Stimulated activated naive CD4-positive, alpha-beta T cell (primary cell): ENCODE measurements at places on chromosomes 16 and 17.

- DNase-seq, result no peak
Measured at GRCh38 chr16:88655053-88655732, 4.3 kb upstream of the CYBA start.

- DNase-seq, result no peak
Measured at GRCh38 chr17:38739305-38739704, 8.8 kb downstream of the PCGF2 start.

DNA sequence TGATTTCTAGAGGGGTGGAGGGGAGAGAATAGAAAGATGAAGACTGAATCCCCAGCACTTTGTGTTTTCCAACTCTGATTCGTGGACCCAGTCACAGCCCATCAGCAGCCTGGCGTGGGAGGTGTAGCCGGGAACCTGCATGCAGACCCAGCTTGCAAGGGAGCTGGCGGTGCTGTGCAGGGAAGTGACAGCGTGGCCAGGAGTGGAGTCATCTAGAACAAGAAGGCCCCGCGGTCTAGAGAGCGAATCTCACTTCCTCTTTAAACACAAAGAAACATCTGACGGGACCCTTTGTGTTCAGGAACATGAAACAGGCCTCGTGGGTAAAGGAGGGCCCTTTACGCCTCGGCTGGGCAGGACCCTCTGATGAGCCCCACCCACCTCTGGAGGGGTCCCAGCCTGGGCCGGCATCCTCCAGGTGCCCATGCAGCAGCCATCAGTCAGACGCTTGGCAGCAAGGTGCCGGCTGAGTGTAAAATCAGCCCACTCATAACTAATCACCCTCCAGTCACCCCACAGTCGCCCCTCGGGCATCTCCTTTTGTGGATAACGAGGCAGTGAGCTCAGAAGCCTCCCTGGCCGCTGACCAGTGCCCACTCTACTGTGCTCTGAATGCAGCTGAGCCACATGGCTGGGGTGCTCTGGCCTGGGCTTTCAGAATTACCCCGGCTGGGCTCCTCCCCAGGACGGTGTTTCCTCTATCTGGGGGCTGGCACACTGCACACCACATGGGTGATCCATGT is 4.4 kb downstream of the SNAI3 start:
- DNase-seq, result peak; percentile 38

DNA sequence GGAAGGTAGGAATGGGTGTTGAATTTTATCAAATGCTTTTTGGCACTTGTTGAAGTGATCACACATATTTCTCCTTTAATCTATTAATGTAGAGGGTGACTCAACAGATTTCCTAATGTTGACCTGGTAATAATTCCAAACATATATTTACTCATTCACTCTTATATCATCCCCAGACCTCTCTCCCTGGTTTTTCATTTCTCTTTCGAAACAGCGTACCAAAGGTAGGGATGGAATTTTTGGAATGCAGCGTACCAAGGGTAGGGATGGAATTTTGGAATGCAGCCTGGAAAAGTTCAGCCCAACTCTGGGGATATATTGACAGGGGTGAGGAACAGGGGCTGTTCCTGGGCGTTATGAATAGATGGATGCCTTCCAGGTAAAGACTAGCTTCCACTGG is 7.3 kb downstream of the KIF18B start:
- DNase-seq, result no peak

DNA sequence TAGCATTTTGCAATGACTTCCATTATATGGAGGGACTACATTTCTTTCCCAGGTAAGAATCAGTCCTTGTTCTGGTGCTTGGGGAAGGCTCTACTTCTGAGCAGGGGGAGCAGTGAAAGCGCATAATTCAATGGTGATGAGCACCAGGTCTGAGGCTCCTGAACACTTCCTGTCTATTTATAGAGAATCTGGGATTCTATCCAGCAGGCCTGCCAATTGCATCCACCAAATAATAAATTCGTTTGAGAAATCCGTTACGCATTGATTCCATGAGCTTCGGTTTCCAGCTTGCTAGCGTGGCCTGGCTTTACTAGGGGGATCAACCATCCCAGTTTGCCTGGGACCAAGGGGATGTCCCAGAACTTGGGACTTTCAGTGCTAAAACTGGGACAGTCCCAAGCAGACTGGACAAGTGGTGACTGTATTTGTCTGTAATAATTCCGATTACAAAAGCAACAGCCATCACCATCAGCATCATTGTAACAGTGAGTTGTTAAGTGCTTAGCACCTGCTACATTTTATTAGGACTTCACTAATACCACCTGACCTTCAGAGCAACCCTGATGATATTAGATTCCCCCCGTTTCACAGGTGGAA is 349.9 kb downstream of the MAF start:
- DNase-seq, result no peak

DNA sequence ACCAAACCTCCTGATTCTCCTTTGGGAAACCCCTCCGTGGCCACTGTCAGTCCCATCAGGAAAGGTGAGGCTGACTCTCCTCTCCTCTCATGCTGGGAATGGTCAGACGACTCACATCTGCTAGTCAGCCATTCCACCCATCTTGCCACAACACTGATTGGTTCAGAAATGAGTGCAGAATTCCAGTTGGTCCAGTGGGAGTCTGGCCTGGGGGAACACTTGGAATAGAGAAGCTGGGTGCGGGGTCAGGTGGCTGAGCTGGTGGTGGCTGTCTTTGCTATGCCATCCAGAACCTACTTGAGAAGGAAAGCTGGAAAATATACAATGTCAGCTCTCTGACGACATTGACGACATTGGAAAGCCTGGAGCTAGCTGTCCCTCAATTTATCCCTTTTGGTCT is 23.6 kb upstream of the PLLP start:
- no peak for DNase-seq

- no peak for DNase-seq
Measured at GRCh38 chr16:12613131-12613991, 190.3 kb downstream of the CPPED1 start.

DNA sequence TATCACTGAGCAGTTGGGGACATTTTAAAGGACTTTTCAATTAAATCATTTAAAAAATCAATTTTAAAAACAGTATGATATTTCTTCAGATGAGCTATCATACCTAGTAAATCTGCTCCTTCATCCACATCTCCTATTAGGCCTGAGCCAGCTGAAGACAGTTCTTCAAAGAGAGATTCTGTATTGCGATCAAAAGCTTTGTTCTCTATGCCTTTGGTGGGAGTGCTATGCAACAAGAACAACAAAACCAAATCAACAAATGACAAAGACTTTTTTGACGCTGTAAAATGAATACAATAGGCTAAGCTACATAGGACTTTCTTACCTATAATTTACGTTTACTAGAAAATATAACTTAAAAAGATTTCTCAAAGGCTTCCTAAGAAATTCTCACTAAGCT is 106.5 kb downstream of the SPAG9 start:
- DNase-seq, result no peak

GRCh38 chr16:12257926-12258561 is 281.5 kb downstream of the SNX29 start:
- DNase-seq, result no peak

GRCh38 chr16:11133344-11133943 is 122.6 kb downstream of the SOCS1 start:
- no peak for DNase-seq

DNA sequence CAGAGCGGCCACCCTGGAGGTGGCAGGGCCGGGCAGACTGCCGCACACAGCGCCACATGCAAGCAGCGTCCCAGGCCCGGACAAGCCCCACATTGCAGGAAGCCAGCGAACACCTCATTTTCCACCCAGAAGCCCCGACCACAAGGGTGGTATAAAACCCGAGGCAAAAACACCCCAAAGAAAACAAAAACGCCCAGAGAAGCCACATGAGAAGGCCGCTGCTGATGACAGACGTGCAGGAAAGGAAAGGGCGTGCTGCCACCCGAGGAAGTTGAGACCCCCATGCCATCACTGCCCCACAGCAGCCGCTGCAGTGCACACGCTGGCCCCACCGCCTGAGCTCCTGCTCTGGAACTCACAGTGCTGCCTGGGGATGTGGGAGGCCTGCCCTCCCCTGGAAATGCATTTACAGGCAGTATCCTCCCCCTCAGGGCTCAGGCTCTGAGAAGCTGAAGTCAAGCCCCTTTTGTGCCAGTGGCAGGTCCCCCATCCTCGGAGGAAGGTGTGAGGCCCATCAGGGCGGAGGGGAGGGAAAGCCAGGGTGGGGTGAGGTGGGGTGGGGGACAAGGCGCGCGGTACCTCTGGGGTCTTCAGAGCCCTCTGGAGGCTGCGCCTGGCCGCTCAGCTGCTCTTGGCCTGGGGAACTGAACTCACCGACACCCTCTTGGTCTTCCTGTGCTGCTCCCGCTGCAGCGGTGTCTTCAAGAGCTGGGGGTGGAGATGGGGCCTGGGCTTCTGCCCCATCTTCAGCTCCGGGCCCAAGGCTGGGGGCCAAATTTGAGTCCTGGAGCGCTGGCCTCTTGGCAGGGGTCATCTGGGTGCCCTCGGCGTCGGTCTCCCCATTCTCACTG is 62.0 kb downstream of the IL21R start:
- DNase-seq, result peak; percentile 7

- DNase-seq, result no peak
Measured at GRCh38 chr16:3961449-3961849, 80.9 kb upstream of the CREBBP start.

GRCh38 chr16:50593410-50594150 is 45.4 kb downstream of the NKD1 start:
- no peak for DNase-seq

- DNase-seq, result no peak
Measured at GRCh38 chr16:528111-529011, 849 bp downstream of the CAPN15 start.

DNA sequence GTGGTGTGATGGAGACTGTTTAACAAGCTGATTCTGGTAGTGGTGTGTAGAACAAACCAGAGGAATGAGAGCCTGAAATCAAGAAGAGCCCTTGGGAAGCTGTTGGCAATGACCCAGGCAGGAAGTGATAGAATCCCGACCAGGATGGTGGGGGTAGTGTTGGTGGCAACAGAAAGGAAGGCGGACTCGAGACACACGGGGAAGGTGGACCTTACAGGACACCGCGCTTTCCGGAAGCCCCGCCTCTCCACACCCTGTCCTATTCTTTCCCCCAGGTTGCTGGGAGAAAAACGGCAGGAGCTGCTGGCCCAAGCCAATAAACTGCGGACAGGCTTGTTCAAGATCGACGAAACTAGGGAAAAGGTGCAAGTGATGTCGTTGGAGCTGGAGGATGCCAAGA is 30.0 kb upstream of the KDM6B start:
- no peak for DNase-seq

DNA sequence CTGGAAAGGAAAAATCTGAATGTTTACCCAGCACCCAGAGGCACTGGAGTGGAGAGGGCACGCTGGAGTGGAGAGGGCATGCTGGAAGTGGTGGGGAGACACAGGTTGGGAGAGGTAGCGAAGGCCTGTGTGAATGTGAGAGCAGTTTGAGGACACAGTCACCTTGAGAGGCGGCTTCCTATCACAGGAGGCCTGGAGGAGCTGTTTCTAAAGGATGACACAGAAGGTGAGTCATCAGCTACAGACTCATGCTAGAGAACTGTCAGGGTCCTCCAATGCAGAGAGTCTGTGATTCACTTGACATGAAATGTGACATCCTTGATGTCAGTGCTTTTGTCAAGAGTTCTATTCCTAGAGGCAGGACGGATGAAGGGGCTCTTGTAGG is 13.8 kb downstream of the CTRL start:
- DNase-seq, result no peak

- DNase-seq, result no peak
Measured at GRCh38 chr17:34135841-34136240, 119.2 kb upstream of the CCL2 start.

DNA sequence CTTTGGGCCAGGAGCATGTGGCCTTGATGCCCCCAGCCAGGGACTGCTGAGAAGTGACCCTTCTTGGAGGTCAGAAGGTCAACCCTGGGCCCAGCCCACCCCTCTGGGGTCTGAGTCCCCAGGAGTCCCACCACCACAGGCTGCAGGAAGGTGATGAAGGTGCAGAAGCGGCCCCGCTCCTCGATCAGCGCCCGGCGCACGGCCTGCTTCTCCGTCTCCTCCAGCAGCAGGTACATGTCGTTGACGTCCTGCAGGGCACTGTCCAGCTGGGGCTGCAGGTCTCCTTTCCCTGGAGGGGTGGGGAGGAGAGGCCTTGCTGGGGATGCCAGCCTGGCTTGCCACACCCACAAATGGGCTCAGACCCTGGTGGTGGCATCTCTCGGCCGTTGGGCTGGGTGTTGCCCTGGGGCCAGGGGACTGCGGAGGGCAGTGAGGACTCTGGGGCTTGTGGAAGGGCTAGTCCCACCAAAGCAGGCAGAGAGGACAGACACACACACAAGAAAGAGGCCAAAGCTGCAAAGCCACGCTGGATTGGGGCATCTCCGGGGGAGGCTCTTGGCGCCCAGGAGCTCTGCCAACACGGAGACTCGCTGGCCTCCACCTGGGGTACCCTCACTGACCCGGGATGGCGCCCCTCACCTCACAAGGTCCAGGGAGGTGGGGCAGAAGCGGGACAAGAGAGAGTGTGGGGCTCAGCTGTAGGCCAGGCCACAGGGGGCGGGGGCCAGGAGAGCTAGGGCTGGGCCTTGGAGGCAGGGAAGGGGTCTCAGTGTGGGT is 7.5 kb downstream of the MTSS2 start:
- DNase-seq, result no peak

DNA sequence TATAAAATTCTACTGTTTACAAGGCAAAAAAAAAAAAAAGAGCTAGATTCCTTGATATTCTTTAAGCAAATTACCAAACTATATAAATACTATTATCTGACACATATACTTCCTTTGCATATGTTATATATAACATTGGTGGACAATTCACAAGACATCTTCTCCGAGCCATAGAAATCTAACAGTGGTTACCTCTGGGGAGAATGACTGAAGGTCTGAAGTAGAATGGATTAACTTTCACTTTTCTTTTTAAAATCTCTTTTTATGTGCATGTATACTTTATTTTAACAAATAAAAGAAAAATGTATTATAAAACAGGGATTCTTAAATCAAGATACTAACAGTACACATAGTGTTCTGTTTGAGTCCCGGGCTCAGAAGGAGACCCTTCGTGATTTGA is 131.0 kb downstream of the MRTFB start:
- DNase-seq, result no peak

DNA sequence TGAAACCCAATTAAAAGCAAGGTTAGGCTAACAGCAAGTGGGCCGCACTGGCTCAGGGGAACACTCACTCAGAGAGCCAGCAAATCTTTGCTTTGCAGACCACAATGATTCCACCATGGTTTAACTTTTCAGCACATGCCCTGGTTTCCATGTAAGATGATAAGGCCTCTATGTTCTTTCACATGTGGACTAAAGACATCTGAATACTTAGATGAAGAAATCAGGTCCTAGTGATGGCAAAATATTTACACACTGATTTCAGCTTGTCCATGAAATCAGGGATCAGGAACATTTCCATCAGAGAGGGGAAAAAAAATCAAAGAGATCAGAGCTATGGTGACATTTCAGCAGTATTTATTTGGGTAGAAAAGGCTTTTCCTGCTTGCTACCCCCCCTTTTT is 258.2 kb upstream of the IRX5 start:
- no peak for DNase-seq

- DNase-seq, result no peak
Measured at GRCh38 chr16:46748775-46749705, 896 bp upstream of the MYLK3 start.

GRCh38 chr16:401468-402348 is at the start of gene DECR2:
TSS of gene DECR2 (plus strand) at chr16:401885. CDS start at chr16:401964, 79 bp downstream.
- peak; percentile 99 for DNase-seq

- DNase-seq, result no peak
Measured at GRCh38 chr16:69522732-69523404, 42.9 kb upstream of the NFAT5 start.

GRCh38 chr16:78584213-78584860 is 484.9 kb downstream of the WWOX start:
- DNase-seq, result no peak

GRCh38 chr16:49096176-49096945 is 185.3 kb downstream of the CBLN1 start:
- no peak for DNase-seq
